Stimulated activated CD4-positive, alpha-beta T cell treated with anti-CD3 and anti-CD28 coated beads, Interleukin-1b, Interleukin-23, amount 100 ng/mL, for 1 hour (primary cell): ENCODE measurements at places on chromosomes 7 and 10.

- DNase-seq = no peak
Measured at GRCh38 chr7:133778472-133778871, 348.7 kb upstream of the LRGUK start.

- no peak for DNase-seq
Measured at GRCh38 chr10:63819753-63820329, 298.6 kb downstream of the REEP3 start.

DNA sequence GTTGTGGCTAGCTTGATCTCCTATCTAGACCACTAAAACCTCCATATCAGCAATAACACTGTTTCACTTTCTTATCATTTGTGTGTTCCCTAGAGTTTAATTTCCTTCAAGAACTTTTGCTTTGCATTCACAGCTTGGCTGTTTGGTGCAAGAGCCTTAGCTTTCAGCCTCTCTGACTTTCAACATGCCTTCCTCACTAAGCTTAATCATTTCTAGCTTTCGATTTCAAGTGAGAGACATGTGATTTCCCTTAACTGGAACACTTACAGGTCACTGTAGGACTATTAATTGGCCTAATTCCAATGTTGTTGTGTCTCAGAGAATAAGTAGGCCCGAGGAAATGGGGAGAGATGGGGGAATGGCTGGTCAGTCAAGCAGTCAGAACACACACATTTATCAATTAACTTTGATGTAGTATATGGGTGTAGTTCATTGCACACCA, 10.6 kb upstream of the BPGM start:
- DNase-seq = no peak

- DNase-seq = no peak
Measured at GRCh38 chr7:141567432-141567831, 16.2 kb downstream of the AGK start.

DNA sequence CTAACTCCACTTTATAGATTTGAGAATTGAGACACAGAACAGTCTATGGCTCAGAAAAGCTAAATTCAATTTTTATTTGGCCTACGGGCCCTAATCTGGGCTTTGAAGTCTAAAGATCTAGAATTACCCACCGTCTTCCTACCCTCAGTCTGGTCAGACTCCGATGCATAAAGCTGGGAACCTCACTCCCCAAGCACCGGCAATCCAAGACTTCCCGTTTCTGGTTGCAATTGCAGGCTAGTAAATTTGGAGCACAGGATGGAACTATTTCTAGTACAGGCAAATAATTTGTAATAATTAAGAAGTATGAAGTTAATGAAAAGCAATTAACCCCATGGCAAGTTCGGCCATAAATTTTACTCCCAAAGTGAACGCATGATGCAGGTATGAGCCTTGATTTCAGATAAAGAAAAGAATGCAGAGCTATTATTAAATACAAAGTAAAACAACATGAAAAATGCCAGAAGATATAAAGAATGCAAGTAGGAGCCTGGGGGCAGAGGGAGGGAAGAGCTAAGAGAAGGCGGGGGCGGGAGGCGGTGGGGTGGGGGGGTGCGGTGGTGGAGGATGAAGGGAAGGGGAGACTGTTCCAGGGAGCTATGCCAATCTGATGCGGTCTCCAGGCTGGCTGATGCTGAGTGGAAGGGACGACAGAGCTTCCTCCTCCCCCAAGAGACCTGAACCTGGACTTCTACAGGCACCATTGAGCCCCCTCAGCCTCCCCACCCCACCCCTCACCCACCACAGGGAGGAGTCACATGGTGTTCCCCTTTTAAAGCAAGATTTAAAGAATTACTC, 45.1 kb downstream of the BPGM start:
- no peak for DNase-seq

DNA sequence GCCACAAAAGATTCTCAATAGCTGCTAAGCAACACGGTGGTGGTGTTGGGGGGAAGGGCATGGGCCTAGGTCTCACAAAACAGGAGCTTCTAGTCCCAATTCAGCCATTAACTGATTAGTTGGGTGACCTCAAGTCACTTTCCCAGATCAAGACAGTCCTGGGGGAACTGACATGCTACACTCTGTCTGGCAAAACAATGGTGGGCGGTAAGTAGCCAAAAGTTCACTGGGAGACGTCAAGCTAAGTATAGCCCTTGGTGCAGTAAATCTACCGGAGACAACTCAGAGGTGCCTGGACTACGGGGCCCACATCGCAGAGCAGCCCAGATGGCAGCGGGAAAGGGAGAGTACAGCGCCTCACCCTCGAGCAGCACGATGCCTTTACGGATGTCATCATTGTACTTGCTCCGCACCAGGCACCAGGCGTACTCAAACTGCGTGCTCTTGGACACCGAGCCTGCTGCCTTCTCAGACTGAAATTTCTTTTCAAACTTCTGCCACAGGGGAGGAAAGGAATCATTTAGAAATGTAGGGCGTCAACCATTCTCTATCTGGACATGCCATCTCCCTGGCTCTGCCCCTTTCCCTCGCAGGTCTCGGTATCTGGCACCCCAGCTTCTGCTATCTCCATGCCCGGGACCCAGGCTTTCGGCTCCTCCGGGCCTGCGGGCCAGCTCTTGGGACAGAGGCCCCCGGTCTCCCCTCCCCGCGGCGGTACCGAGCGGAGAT, 1.1 kb downstream of the FIS1 start:
- no peak for DNase-seq

GRCh38 chr7:138784692-138785091, 13.1 kb upstream of the TMEM213 start:
- DNase-seq = no peak
